ENCODE measurements at places on chromosomes 12 and 14. TPM values are rescaled to one million over a fixed set of nuclear protein-coding genes. Genes with fewer than 3 reads are reported as not detected.

DNA sequence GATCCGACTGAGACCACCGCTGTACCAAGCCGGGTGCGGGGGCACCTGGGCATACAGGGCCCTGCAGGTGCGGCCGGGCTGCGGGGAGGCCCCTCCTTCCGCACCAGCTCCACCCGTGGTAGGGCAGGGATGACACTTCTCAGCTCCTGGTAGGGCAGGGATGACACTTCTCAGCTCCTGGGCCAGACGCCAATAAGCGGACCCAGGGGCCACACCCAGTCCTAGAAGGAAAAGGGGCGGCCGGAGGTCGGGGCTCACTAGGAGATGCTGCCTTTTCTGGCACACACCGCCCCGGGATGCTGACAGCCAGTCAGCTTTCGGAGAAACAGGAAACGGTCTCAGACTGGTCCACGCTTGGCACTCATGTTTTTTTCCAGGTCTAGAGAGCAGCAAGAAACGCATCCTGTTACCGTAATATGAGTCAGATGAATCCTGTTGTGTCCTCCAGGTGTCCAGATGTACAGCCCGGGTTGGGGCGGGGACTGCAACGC lies 34.8 kb downstream of the NFKBIA start:
- H3K4me3 ChIP-seq: no peak overlapping the region
- DNase-seq: peak; percentile 57
- H3K27me3 ChIP-seq: no peaks in the 10 kb centered on the region
- peaks cover 30% of the 10 kb centered on the region for H3K4me1 ChIP-seq
- H3K27ac ChIP-seq: no peak overlapping the region
- no peaks in the 10 kb centered on the region for H3K36me3 ChIP-seq

- H3K27me3 ChIP-seq: no peaks in the 10 kb centered on the region
- no peak overlapping the region for H3K4me3 ChIP-seq
- no peaks in the 10 kb centered on the region for H3K4me1 ChIP-seq
- DNase-seq: no peak
- H3K27ac ChIP-seq: no peak overlapping the region
Measured at GRCh38 chr14:60817113-60817512, 82.6 kb downstream of the MNAT1 start.

DNA sequence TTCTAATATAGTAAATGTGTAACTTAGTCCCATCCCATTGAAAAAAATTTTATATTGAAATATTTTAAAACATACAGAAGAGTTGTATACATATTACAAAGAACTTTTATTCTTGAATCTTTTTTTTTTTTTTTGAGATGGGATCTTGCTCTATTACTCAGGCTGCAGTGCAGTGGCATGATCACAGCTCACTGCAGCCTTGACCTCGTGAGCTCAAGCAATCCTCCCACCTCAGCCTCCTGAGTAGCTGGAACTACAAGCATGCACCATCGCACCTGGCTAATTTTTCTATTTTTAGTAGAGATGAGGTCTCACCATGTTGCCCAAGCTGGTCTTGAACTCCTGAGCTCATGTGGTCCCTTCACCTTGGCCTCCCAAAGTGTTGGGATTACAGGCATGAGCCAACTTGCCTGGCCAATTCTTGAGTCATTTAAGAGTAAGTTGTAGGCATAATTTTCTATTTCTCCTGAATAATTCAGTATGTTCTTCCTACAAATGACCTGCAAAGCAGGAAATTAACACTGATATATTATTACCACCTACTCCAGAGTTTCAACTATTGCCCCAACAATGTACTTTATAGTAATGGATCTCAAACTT lies 153.0 kb upstream of the BMP4 start:
- no peaks in the 10 kb centered on the region for H3K27me3 ChIP-seq
- no peaks in the 10 kb centered on the region for H3K36me3 ChIP-seq
- no peak overlapping the region for H3K4me3 ChIP-seq
- no peak for DNase-seq

DNA sequence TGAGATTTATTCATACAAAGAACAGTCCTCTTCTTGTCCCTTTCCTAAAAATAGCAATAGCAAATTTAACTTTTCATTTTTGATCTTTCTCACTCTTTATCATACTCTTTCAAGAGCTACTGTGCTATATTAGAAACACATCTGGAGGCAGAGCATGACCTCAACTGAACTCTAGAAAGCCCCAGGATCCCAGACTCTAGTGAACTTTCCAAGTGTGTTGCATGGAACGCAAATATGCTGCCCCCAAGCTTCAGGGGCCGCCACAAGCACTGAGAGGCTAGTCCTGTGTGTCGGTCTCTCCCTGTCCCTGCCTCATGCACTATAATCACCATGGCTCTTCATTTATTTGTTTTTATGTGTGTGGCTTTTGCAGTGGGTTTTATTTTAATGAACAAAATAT lies 38.7 kb upstream of the ZNF641 start:
- no peaks in the 10 kb centered on the region for H3K4me1 ChIP-seq
- H3K27me3 ChIP-seq: no peaks in the 10 kb centered on the region
- H3K36me3 ChIP-seq: no peaks in the 10 kb centered on the region
- no peak overlapping the region for H3K27ac ChIP-seq
- peak; percentile 18 for DNase-seq

- no peaks in the 10 kb centered on the region for H3K27me3 ChIP-seq
- H3K4me1 ChIP-seq: no peaks in the 10 kb centered on the region
- H3K27ac ChIP-seq: no peak overlapping the region
- no peaks in the 10 kb centered on the region for H3K36me3 ChIP-seq
Measured at GRCh38 chr12:128111333-128111732, 155.6 kb upstream of the TMEM132C start.

KCNA5 gene
- 2.9 TPM for total RNA-seq

GRCh38 chr14:67746927-67747326 lies 45.2 kb downstream of the RDH12 start:
- H3K4me3 ChIP-seq: no peak overlapping the region
- no peak overlapping the region for H3K27ac ChIP-seq
- peaks cover 35% of the 10 kb centered on the region for H3K4me1 ChIP-seq
- no peaks in the 10 kb centered on the region for H3K27me3 ChIP-seq
- H3K36me3 ChIP-seq: peaks cover 42% of the 10 kb centered on the region

KRT82 gene
- total RNA-seq: not detected

DNA sequence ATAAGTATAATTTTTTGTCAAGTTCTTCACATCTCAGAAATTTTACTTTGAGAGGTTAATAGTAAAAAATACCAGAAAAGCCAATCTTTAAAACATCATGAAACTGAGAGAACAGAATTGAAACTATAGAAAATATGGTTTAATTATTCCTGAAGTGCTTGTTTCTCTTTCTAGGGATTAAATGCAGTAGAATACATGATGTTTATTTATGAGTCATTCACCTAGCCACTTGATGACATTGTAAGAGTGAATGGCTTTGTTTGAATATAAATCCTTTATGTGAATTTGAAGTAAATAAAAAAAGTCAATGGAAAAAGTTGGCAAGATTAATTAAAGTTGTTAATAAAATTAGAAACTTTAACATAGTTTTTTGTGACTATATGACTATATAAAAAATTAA lies 48.4 kb downstream of the KTN1 start:
- peaks cover 16% of the 10 kb centered on the region for H3K36me3 ChIP-seq
- H3K4me1 ChIP-seq: no peaks in the 10 kb centered on the region
- no peak overlapping the region for H3K27ac ChIP-seq
- no peak overlapping the region for H3K4me3 ChIP-seq

- H3K27ac ChIP-seq: no peak overlapping the region
- H3K36me3 ChIP-seq: no peaks in the 10 kb centered on the region
- H3K4me1 ChIP-seq: no peaks in the 10 kb centered on the region
- H3K27me3 ChIP-seq: no peaks in the 10 kb centered on the region
- no peak overlapping the region for H3K4me3 ChIP-seq
Measured at GRCh38 chr12:81208187-81208911, 130.5 kb downstream of the ACSS3 start.

GRCh38 chr14:56224691-56225681 lies 106.8 kb downstream of the PELI2 start:
- H3K4me3 ChIP-seq: no peak overlapping the region
- no peak for DNase-seq
- no peak overlapping the region for H3K27ac ChIP-seq
- no peaks in the 10 kb centered on the region for H3K27me3 ChIP-seq

DNA sequence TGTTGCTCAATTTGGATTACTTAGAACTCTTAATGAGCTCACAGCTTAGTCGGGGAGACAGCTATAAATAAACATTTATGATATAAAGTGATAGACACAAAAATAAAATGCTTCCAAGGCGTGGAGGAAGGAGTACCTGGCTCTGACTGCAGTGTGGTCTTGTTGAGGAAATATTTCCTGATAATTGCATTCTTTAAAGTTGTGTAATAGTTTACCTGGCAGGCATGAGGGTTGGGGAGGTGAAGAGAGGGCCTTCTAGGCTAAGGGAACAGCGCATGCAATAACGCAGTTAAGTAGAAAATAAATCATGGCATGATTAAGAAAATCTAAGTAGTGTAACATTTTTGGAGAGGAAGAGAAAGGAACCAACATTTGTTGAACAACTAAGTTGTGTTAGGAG lies 260.5 kb upstream of the ATP2B1 start:
- no peaks in the 10 kb centered on the region for H3K4me1 ChIP-seq
- DNase-seq: no peak
- H3K27ac ChIP-seq: no peak overlapping the region
- H3K27me3 ChIP-seq: no peaks in the 10 kb centered on the region

DNA sequence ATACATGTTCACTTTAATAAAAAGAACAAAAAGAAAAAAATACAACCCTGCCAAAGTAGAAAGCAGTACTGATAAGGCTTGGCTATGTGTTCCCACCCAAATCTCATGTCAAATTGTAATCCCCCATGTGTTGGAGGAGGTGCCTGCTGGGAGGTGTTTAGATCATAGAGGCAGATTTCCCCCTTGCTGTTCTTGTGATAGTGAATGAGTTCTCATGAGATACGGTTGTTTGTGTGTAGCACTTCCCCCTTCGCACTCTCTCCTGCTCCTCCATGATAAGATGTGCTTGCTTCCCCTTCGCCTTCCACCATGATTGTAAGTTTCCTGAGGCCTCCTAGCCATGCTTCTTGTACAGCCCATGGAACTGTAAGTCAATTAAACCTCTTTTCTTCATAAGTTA lies 59.9 kb downstream of the USP15 start:
- H3K4me1 ChIP-seq: no peaks in the 10 kb centered on the region
- no peak for DNase-seq
- peaks cover 4% of the 10 kb centered on the region for H3K36me3 ChIP-seq
- H3K4me3 ChIP-seq: no peak overlapping the region
- no peaks in the 10 kb centered on the region for H3K27me3 ChIP-seq

DNA sequence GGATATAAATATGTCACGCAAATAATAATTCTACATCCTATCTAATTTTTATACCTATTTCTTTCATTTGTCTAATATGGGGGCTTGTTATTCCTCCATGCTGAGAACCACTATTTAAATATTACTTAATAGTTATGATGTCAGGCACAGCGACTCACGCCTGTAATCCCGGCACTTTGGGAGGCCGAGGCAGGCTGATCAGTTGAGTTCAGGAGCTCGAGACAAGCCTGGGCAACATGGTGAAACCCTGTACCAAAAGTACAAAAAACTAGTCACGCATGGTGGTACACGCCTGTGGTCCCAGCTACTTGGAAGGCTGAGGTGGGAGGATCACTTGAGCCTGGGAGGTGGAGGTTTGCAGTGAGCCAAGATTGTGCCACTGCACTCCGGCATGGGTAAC lies 45.2 kb downstream of the GXYLT1 start:
- H3K4me1 ChIP-seq: no peaks in the 10 kb centered on the region
- H3K27ac ChIP-seq: no peak overlapping the region
- H3K36me3 ChIP-seq: no peaks in the 10 kb centered on the region

CLEC1B gene
- total RNA-seq: 0.13 TPM

DNA sequence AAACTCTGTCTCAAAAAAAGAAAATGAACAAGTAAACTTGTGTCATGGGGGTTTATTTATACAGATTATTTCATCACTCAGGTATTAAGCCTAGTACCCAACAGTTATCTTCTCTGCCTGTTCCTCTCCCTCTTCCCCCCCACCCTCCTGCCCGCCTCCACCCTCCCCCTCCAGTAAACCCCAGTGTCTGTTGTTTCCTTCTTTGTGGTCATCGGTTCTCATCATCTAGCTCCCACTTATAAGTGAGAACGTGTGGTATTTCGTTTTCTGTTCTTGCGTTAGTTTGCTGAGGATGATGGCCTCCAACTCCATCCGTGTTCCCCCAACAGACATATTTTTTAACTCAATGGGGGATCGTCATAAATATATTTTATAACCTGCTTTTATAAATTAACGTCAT lies 12.3 kb downstream of the IL31 start:
- H3K4me1 ChIP-seq: no peaks in the 10 kb centered on the region
- no peaks in the 10 kb centered on the region for H3K36me3 ChIP-seq
- no peak overlapping the region for H3K27ac ChIP-seq
- H3K4me3 ChIP-seq: no peak overlapping the region
- H3K27me3 ChIP-seq: no peaks in the 10 kb centered on the region
- DNase-seq: no peak

DNA sequence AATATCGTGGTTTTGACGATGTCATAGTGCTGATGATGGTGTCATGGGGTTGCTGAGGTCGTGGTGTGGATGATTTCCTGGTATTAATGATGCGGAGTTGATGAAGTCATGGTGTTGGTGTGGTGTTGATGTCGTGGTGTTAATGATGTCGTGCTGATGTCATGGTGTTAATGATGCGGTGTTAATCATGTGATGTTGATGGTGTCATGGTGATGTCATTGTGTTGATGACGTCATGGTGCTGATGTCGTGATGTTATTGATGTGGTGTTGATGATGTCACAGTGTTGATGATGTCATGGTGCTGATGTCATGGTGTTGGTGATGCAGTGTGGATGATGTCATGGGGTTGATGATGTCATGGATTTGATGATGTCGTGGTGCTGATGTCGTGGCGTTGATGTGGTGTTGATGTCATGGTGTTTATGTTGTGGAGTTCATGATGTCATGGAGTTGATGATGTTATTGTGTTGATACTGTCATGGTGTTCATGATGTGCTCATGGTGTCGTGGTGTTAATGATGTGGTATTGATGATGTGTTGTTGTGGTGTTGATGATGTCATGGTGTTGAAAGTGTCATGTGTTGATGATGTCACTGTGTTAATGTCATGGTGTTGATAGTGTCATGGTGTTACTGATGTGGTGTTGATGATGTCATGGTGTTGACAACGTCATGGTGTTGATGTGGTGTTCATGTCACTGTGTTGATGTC lies 48.5 kb upstream of the RIMBP2 start:
- no peaks in the 10 kb centered on the region for H3K36me3 ChIP-seq
- H3K27me3 ChIP-seq: peaks cover 13% of the 10 kb centered on the region
- no peak overlapping the region for H3K27ac ChIP-seq
- no peaks in the 10 kb centered on the region for H3K4me1 ChIP-seq

MBD6 gene
- 11.0 TPM for total RNA-seq

GRCh38 chr12:87165733-87166375 lies 863.3 kb downstream of the C12orf50 start:
- DNase-seq: no peak
- H3K4me1 ChIP-seq: no peaks in the 10 kb centered on the region
- no peak overlapping the region for H3K4me3 ChIP-seq
- H3K36me3 ChIP-seq: no peaks in the 10 kb centered on the region

GRCh38 chr12:3275171-3276041 lies 198.2 kb downstream of the TSPAN9 start:
- peaks cover 24% of the 10 kb centered on the region for H3K36me3 ChIP-seq
- H3K27ac ChIP-seq: no peak overlapping the region
- H3K4me1 ChIP-seq: peaks cover 32% of the 10 kb centered on the region
- H3K4me3 ChIP-seq: no peak overlapping the region
- DNase-seq: peak; percentile 78
